ENCODE measurements at places on chromosomes 1 and 21.
A peak's percentile ranks its signal among the peaks of the same experiment; 100 is the strongest.

DNA sequence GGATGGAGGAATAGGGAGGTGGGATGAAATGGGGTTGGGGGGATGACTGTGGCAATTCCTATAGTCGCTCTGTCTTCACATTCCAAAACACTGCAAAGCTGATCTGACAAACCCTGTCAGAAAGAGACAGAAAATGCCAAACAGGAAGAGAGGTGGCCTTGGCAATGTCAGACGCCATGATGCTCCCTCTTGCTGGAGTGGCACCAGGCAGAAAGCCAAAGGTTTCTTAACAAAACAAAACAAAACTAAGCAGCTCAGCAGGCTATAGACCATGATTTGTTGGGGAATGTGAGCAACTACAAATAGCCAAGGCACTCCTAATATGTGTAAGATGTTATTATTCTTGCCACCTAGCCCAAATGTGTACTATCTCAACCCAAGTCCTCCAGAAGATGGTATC lies 42.9 kb upstream of the PLA2G2C start:
- DNase-seq = no peak

DNA sequence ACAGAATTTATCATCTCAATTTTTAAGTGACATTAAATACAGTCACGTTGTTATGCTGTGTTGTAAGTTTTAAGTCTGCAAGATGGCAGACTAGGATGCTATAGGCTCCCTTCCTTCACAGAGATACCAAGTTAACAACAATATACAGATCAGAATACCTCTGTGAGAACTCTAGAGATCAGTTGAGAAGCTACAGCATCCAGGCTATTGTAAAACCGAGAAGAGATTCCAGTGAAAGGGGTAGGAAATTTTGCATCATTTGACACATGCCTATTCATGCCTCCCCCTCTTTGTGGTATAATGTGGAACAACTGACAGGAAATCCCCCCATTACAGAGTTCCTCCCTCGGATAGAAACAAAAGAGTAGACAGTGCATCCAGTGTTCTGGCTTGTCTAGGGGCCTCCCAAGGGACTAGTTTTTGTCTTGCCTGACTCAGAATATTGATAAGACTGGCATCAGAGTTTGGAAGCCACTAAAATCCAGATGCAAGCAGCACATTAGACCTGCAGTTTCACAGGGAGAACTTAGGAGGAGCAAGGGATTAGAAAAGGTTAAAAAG lies 80.6 kb downstream of the LBR start:
- no peak for DNase-seq

- peak; percentile 87 for DNase-seq
Measured at GRCh38 chr1:184386312-184387068, at the start of gene C1orf21. TSS of gene C1orf21 (plus strand) at chr1:184387029. CDS start at chr1:184477510, 90,481 bp downstream.

DNA sequence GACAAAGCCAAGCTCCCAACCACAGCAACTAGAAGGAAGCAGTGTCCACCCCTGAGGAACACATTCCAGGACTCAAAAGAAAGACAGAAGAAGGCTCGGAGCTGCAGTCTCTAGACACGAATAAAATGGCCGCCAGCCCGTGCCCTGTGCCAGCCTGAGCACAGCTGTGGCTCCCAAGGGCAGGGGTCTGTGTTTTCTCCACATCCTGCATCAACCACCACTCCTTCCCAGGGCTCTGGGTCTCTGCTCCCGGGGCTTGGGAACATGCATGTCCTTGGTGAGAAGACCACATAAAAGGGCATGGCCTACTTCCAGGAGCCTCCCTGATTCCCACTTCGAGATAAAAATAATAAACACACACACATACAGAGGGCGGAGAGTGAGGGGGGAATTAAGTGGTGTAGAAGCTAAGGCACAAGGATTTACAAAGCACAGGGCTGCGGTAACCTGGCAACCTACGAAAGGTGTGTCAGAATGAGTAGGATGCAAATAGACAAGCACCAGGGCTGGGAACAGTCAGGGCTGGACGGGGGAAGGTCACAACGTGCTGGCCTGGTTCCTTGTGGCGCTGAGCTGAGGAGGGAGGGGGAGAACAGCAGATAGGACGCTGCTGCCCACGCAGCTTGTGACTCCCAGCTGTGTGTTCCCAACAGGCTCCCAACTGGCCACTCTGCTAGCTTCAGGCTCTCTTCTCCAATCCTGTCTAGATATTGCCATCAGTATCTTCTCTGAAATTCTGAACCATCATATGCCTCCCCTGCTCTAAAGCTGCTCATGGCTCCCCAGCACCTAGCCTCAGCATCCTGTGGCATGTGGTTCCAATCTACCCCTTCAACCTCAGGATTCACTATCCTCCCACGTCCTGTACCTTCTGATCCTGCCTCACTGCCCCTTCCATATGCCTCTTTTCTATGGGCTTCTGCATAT lies 72.5 kb downstream of the CD34 start:
- DNase-seq = no peak

GRCh38 chr1:217953922-217954321 lies 322.8 kb downstream of the SPATA17 start:
- DNase-seq = no peak

DNA sequence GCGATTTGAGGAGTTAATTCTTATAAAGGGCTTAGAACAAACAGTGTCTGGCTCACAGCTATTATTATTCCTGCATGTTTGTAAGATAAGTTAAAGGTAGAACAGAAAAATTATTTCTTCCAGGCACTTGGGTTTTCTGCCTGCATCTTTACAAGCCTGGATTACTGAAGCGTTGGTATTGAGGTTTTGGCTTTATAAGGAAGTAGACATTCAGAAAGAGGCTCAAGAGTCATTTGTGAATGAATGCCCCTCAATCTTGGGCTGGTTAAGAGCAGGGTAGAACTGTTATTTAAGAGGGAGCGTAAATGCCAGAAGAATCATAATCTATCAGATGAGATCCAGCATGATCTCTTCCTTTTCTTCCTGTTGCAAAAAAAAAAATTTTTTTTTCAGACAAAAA lies 77.3 kb upstream of the ARID1A start:
- no peak for DNase-seq

GRCh38 chr1:21925334-21925940 lies 11.7 kb downstream of the HSPG2 start:
- DNase-seq = no peak

DNA sequence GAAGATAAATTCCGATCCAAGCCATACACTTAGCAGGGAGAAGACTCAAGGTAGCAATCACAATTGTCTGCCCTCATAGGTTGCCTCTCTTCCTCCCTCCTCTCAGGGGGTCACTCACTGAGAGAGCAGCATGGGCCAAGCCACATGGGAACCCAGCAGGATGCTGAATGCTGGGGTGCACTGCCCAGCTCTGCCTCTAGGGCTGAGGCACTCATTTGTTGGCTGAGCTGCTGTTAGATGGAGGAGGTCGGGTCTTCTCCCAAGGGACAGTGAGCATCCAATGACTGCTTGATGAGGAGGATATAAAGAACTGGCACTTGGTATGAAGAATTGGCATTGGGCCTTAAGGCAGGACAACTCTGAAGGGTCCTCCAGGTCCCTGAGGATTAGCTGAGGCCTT lies 418.8 kb downstream of the SIPA1L2 start:
- peak; percentile 16 for DNase-seq

DNA sequence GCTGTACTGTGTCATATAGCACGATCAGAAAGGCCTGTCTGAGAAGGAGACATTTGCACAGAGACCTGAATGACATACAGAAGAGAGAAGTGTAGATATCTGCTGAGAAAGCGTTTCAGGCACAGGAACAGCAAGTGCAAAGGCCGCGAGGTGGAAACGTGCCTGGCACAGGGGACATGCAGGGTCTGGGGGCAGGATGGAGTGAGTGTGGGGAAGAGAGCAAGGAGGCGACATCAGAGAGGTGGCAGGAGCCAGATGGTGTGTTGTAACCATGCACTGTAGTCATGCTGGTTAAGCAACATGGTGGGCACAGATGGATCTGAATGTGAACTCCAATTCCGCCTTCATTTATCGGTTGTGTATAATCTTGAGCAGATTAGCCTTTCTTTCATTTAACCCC lies 13.0 kb downstream of the KRTCAP2 start:
- no peak for DNase-seq

DNA sequence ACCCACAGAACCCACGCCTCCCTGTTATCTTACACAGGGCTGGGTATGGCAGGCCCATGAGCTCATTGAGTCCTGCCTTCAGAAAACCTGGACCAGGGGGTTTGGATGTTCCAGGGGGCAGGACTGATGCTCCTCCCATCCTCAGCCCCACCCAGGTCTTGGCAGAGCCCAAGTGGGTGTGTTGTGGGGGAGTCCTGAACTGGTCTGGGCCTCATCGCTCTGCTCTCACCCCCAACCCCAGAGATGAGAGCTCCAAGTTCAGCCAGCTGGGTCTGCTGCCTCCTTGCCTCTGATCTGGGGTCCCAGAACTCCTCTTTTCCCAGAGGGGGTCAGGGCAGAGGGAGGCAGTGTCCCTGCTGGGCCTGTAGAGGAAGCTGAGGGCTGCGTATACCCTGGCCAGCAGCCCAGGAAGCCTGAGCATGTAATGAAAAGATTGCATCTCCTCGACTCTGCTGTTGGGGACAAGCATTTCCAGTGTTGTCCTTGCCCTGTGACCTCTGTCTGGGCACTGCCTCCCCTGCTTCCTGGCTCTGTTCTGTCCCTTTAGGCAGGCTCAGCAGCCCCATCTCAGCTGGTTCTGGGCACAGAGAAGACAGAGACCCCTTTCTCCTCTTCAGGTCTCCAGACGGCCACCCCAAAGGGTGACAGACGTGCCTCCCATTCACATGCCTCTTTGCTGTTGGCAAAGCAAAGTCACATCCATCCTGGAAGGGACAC lies 54.7 kb upstream of the EPS8L3 start:
- DNase-seq = no peak
